Muscle of back (tissue), 13 donors: ENCODE measurements at places on chromosomes 3 and 15. TPM values are rescaled to one million over a fixed set of nuclear protein-coding genes. Genes with fewer than 3 reads are reported as not detected.
A peak's percentile ranks its signal among the peaks of the same experiment; 100 is the strongest.

GRCh38 chr15:79190093-79190492, 92.4 kb upstream of the ANKRD34C start:
- DNase-seq: no peak

- DNase-seq: no peak
These were observed 88.8 kb upstream of the RARB start for GRCh38 chr3:25339225-25339624.

DNA sequence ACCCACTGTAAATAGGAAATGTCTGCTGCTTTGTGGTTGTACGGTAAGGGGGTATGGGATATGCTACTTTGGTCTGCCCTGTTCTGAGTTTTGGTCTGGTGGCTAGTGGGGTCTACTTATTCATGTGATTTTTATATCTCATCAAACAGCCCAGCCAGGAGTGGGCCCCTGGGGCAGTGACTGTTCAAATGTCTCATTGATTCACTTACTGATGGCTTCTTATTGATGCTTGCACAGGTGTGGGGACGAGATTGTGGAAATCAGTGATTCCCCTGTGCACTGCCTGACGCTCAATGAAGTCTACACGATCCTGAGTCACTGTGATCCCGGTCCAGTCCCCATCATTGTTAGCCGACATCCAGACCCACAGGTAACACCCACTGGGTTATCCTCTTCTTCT, 38.5 kb downstream of the STARD5 start:
- DNase-seq: no peak

DNA sequence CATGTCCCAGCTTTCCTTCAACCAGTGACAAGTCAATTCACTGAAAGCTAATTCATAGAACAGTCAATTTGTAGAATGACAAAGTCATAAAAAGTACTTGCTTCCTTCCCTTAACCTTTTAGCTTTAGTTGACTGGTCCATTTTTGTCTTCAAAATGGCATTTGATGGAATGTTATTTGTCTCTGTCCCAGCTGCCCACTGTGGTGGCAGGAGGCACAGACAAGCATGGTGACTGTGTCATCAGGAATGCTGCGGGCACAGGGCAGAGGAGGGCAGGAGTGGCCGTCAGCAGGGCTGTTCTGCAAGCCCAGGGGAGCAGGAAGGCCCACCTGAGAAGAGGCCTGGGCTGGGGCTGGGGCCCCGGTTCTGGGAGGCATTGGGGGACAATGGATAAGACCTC, 10.0 kb downstream of the IQSEC1 start:
- no peak for DNase-seq

- peak; percentile 23 for DNase-seq
These were observed 1001.6 kb downstream of the ROBO2 start for GRCh38 chr3:78041486-78041885.

DNA sequence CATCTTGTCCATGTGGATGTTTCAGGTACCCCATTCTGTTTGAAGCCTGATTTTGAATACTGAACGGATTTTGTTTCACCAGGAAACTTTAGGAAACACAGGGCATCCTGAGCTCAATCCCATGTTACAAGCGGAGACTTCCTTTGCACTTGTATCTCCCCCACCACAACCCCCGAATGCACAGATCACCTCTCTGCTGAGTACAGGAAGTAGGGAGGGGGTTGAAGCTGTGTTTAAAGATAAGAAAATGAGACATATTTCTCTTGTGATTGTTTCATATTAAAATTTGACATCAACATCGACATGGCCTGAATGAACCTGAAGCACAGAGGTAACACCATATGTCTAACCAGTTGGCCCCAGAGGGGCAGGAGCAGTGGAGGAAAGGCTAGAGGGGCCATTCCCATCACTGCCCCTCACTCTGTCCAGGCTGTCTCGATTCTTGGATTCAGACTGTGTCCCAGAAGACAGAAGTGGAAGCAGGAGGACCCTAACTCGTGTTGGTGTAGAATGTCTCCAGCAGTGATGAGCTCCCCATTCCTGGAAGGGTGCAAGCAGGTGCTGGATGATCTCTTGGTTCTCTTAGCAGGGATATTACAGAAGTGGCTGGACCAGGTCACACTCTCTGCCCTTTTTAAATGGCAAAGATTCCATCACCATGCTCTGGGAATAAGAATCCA, 59.6 kb upstream of the IQSEC1 start:
- no peak for DNase-seq

DNA sequence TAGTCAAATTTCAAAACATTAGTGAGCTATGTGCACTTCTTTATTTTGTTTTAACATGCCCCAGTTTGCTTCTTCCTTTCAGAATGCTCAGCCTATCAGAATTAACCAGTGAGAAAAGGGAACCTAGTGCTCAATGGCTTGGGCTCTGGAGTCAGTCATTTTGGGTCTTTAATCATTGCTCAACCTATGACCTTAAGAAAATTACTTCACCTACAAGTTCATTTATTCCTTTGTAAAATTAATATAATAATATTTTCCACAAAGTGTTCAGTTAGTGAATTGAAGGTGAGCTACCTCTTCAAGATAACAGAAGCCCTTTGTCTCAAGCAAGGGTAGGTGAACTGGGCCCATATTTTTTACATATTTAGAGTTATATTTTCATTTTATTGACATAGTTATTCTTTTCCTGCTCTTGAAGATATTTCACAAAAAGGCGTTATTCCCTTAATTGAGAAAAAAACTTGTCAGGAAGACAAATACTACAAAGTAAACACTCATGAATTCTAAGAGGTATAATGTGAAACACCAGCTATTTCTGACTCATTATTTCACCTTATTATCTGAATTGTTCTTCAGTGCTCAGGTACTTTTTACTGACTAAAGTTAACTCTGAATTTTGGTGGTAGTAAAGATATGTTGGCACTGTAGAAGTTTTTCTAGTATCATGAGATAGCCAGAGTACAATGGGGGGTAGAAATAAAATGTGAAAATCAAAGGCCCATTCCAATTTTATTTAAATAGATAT, 415.5 kb downstream of the NAALADL2 start:
- no peak for DNase-seq

GRCh38 chr3:8822141-8822540, 52.7 kb upstream of the OXTR start:
- DNase-seq: no peak

DNA sequence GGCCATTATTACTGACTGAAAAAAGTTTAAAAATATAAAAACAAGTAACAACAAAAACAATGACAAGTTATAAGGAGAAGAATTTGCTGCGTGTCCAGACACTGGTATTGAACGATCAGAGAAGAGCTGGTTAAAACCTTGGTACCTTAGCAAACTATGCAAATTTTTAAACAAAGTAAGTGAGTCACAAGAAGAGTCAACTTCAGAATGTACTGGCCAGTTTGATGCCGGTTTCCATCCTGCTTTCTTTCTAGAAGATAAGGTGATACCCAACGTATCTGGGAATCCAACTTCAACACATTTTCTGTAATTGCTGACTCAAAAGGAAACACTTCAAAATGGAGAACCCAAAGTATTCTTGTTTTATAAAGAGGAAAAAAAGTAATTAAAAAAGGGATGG, 49.8 kb downstream of the RUBCN start:
- DNase-seq: no peak

DNA sequence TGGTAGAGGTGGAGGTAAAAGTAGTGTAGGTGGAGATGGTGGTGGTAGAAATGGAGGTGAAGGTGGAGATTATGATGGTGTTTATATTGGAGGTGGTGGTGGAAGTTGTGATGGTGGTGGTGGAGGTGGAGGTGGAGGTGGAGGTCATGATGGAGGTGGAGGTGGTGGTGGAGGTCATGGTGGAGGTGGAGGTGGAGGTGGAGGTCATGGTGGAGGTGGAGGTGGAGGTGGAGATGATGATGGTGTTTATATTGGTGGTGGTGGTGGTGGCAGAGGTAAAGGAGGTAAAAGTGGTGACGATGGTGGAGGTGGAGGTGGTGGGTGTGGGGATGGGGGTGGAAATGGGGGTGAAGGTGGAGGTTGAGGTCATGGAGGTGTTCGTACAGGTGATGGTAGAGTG, 107.8 kb downstream of the ASB7 start:
- no peak for DNase-seq

DNA sequence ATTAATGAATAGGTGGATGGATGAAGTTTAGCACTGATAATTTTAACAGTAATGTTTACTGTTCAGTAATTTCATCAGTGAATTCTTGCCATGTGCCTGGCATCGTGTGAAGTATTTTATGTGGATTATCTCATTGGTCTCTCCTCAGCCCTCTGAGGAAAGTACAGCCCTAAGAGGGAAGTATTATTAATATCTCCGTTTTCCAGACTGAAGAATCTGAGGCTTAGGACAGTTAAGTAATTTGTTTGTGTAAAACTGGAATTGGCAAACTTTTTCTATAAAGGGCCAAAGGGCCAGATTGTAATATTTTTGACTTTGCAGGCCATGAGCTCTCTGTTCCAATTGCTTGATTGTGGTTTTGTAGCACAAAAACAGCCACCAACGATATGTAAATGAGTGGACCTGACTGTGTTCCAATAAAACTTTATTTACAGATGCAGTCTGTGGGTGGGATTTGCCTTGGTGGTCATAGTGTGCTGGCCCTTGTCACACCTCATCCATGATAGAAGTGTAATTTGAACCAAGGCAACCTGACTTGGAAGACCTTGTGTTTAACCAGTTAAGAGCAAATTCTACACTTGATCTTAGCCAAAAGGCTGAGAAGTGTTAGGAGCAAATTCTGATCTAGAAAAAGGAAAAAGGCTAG, 255.3 kb downstream of the FEZF2 start:
- DNase-seq: no peak

DNA sequence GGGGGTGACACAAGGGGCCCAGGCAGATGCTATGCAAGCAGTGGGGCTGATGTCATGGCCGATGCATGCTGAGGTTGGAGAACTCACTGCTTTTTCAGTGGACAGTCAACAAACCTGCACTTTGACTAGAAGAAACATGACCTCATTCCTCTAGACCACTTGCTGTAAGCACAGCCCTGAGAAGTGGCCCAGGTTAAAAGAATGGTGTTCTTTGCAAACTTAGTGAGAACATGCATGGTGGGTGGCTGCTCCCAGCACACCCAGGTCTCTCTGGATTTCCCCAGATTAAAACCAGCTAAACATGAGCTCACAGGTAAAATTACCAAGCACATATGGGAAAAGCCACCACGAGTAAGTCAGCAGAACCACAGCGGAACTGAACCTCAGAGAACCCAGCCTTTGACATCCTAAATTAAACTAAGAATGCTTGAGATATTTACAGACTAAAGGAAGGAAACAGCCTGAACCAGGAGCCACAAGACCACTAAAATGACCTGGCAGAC, 15.5 kb downstream of the DLEC1 start:
- no peak for DNase-seq

- no peak for DNase-seq
These were observed 95.6 kb downstream of the ADCY5 start for GRCh38 chr3:123353227-123353849.

DNA sequence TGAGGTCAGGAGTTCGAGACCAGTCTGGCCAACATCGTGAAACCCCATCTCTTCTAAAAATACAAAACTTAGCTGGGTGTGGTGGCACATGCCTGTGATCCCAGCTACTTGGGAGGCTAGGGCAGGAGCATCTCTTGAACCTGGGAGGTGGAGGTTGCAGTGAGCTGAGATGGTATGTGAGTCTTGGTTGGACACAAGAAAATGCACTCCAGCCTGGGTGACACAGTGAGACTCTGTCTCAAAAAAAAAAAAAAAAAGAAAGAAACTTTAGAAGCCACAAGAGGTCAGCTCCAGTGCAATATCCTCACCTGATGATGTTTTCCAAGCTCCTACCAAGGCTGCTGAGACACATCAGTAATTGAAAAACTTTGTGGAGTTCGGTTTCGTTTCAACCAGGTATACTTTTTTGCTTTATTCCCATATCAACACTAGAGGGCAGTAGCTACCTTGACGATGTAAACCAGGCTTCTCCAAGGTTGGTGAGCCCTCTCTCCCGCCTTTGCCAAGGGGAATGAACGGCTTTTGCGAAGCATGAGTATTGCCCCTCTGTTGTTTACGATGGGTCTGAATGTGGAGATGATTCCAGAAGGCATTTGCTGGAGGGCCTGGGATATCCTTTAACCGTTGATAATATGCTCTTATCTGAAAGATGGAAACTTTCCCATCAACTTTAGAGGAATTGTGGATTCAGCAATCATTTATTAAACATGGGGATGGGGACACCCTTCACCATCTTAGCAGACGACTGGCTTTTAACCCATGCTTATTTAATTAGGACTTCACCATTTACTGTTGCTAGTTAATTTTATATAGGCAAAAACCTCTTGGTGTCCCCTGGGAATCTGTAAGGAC, 202.8 kb downstream of the SV2B start:
- DNase-seq: peak; percentile 67

Gene UCN2
- 0.16 TPM for polyA plus RNA-seq

Gene DCLK3
- polyA plus RNA-seq: 1.7 TPM

Gene MFSD1
- polyA plus RNA-seq: 30.5 TPM
